ENCODE measurements at places on chromosomes 1 and 21. TPM values are rescaled to one million over a fixed set of nuclear protein-coding genes. Genes with fewer than 3 reads are reported as not detected.

DNA sequence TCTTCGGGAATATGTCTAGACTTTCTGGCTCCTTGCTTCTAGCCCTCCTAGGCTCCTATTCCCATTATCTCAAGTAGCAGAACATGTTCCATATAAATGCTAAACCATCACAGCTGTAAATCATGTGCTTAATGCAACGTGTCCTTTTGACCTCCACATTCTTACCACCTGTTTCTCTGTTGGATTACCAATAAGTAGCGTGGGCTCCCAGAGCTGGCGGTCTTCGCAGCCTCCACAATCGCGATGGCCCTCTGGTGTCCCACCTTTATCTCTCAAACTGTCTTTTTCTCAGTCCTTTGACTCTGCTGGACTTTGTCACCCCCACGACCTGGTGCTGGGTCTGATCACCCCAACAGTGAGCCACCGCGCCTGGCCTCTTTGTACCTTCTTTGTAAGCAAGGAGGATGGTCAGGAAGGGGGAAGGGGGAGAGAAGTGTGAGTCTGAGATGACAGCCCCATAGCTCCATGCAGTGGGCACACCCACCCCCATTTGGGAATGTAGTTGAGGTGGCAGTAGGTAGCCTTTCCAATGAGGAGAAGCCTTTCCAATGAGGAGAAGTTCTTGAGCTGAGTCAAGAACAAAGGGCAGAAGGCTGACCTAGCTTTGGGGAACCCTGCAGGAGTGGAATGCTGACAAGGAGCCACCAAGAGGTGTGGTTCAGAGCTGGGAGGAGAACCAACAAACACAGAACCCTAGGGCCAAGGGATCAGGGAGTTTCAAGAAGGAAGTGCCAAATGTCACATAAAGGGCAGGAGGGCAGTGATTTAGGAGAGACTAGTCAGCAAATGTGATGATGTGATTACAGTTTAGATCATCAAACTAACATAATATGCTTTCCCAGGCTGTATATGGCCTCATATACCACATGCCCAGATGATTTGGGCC is 14.2 kb downstream of the TRAF5 start:
- DNase-seq, result no peak

DNA sequence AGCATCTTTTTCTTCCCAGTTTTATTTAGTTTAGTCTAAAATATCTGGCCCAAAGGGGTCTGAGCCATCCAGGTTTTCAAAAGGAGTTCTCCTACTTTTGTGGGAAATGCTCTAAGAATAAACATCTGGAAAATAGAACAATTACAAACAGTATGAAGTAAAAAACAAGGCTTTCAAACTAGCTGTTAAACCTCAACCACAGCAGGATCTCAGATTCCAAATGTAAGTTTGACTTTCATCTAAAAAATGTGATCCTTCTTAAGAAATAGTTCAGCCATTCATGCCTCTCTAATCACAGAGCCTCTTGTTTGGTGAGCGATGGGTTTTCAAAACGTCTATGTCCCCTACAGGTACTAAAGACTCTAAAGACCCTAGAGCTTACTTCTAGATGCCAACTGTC is 413.5 kb downstream of the DUSP10 start:
- no peak for DNase-seq

- DNase-seq, result no peak
Measured at GRCh38 chr1:244280859-244281258, 170.8 kb downstream of the ADSS2 start.

The SPRR2A gene
- polyA plus RNA-seq, result not detected

- DNase-seq, result peak; percentile 41
Measured at GRCh38 chr21:43658769-43659135, 536 bp downstream of the HSF2BP start.

Measured in SK-N-SH (cell line).